ENCODE measurements at places on chromosomes 7 and 10. TPM values are rescaled to one million over a fixed set of nuclear protein-coding genes. Genes with fewer than 3 reads are reported as not detected.

Gene CYP2E1
- total RNA-seq = 16.3 TPM

Gene ADARB2
- 8.8 TPM for total RNA-seq

Gene TAS2R41
- total RNA-seq = not detected

Gene CPED1
- total RNA-seq = 1.3 TPM

Gene CLRN3
- total RNA-seq = not detected

Gene CUZD1
- 2.8 TPM for total RNA-seq

Gene MBLAC1
- 8.1 TPM for total RNA-seq

Gene ACTR3C
- 12.2 TPM for total RNA-seq

Gene ARHGAP21
- total RNA-seq = 556 TPM

Gene CDNF
- not detected for total RNA-seq

Gene NPY4R2
- 0.31 TPM for total RNA-seq

Gene THSD7A
- total RNA-seq = 41.6 TPM

Gene MOGAT3
- not detected for total RNA-seq

Gene CTAGE4
- 1.6 TPM for total RNA-seq

Gene STEAP2
- 2.8 TPM for total RNA-seq

Gene FAM13C
- total RNA-seq = 41.6 TPM

Gene MEPCE
- 21.3 TPM for total RNA-seq

Gene MAGI2
- 297 TPM for total RNA-seq

Gene AGAP5
- 12.2 TPM for total RNA-seq

Gene KIF5B
- total RNA-seq = 126 TPM

Gene PTN
- total RNA-seq = 140 TPM

Gene ANXA11
- total RNA-seq = 2.5 TPM

Gene CYP3A5
- total RNA-seq = 0.63 TPM

Gene SEMA3D
- 1.6 TPM for total RNA-seq

Gene ZNF248
- total RNA-seq = 75.1 TPM

Gene CAMK2B
- 94.5 TPM for total RNA-seq

Gene GRID2IP
- total RNA-seq = 1.3 TPM

Gene ZC3HAV1L
- 16.0 TPM for total RNA-seq

Gene ANKRD30A
- not detected for total RNA-seq

Gene HMX2
- total RNA-seq = not detected

Gene BCCIP
- total RNA-seq = 29.4 TPM

Gene HOXA7
- total RNA-seq = not detected

Gene CALHM2
- 4.1 TPM for total RNA-seq

Gene SPRN
- total RNA-seq = 13.1 TPM

Gene NUDCD3
- 119 TPM for total RNA-seq

Gene LRRD1
- total RNA-seq = 3.8 TPM

Gene DNAJB9
- 30.0 TPM for total RNA-seq

Gene AMPH
- 36.9 TPM for total RNA-seq

Gene LIPF
- not detected for total RNA-seq

Gene ING3
- total RNA-seq = 29.4 TPM

Gene AQP1
- total RNA-seq = 2.8 TPM

Gene MUC12
- total RNA-seq = not detected

Data from parietal lobe (tissue), 2 donors.